ENCODE measurements at places on chromosomes 16 and 17. TPM values are rescaled to one million over a fixed set of nuclear protein-coding genes. Genes with fewer than 3 reads are reported as not detected.

GRCh38 chr16:7979448-7980132 is 610.7 kb downstream of the TMEM114 start:
- no peaks in the 10 kb centered on the region for H3K36me3 ChIP-seq
- H3K4me3 ChIP-seq, result no peak overlapping the region
- H3K27me3 ChIP-seq, result no peaks in the 10 kb centered on the region
- no peaks in the 10 kb centered on the region for H3K4me1 ChIP-seq

Gene NPIPB6
- 3.1 TPM for total RNA-seq

DNA sequence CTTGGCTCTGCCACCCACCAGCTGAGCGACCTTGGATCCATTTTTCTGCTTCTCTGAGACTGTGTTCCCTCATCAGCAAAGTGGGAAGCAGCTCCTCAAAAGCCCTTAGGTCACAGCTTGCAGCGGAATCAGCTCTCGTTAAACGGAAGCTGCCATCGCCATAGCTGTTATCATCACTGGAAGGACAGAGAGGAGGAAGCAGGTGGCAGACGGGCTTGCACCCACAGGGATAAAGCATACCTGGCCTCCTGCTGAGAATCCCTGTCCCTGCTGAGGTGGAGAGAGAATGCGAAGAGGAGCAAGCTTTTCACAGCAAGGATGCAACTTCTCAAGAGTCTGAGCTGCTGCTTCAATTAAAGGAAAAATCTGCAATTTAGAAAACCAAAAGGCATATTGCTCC is 106.6 kb downstream of the CLEC16A start:
- DNase-seq, result no peak
- H3K36me3 ChIP-seq, result peaks cover 5% of the 10 kb centered on the region
- no peaks in the 10 kb centered on the region for H3K27me3 ChIP-seq
- no peak overlapping the region for H3K27ac ChIP-seq
- no peaks in the 10 kb centered on the region for H3K4me1 ChIP-seq

DNA sequence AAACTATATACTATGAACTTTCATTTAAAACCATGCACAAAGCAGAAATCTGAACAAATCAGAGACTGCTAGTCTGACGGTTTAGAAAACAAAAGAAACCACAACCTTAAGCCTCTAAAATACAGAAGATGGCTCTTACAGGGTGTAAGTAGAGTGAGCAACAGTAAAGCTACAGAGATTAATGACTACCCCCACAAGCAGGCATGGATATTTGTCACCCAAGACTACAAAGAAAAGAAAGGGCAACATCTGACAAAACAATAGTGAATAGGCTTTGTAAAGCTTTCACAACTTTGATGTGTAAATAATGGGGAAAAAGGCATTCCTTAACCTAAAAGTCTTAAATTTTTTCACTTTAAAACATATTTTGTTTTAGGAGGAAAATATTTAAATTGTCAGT is 75.0 kb downstream of the SPAG9 start:
- no peaks in the 10 kb centered on the region for H3K27me3 ChIP-seq
- H3K4me1 ChIP-seq, result no peaks in the 10 kb centered on the region
- no peak for DNase-seq
- no peaks in the 10 kb centered on the region for H3K36me3 ChIP-seq
- no peak overlapping the region for H3K4me3 ChIP-seq

- no peaks in the 10 kb centered on the region for H3K4me1 ChIP-seq
- DNase-seq, result peak; percentile 9
- H3K27ac ChIP-seq, result peak overlapping the region; percentile 97
- peak overlapping the region; percentile 97 for H3K4me3 ChIP-seq
- no peaks in the 10 kb centered on the region for H3K36me3 ChIP-seq
Observed at GRCh38 chr17:29390851-29391631, 878 bp downstream of the TAOK1 start.

GRCh38 chr16:53055541-53056391 is 975 bp downstream of the CHD9 start:
- peak; percentile 37 for DNase-seq
- peak overlapping the region; percentile 87 for H3K27ac ChIP-seq
- H3K36me3 ChIP-seq, result no peaks in the 10 kb centered on the region
- H3K27me3 ChIP-seq, result no peaks in the 10 kb centered on the region
- peak overlapping the region; percentile 64 for H3K4me3 ChIP-seq
- H3K4me1 ChIP-seq, result no peaks in the 10 kb centered on the region

Gene ABCA9
- total RNA-seq, result 5.6 TPM

GRCh38 chr16:57923841-57924240 is 47.1 kb downstream of the CNGB1 start:
- no peak for DNase-seq
- no peak overlapping the region for H3K4me3 ChIP-seq
- H3K4me1 ChIP-seq, result no peaks in the 10 kb centered on the region
- no peaks in the 10 kb centered on the region for H3K27me3 ChIP-seq
- no peak overlapping the region for H3K27ac ChIP-seq

Gene IKZF3
- total RNA-seq, result 1.7 TPM

DNA sequence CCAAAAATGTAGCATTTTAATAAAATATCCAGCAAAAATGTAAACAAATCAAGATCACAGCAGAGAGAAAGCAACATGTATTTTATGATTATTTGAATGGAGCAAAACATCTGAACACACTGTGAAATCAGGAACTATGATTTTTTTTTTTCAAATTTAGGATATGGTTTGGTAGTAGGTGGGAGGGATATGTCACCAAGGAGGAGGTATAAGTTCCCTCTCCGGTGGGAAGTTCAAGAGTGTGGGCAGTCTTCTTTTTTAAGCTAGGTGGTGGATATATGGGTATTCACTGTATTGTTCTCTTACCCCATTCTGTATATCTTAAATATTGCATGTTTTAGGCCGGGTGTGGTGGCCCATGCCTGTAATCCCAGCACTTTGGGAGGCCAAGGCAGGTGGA is 10.2 kb downstream of the CDR2 start:
- H3K4me3 ChIP-seq, result no peak overlapping the region
- DNase-seq, result no peak
- no peak overlapping the region for H3K27ac ChIP-seq
- no peaks in the 10 kb centered on the region for H3K36me3 ChIP-seq
- H3K27me3 ChIP-seq, result no peaks in the 10 kb centered on the region

Gene TM4SF5
- not detected for total RNA-seq

DNA sequence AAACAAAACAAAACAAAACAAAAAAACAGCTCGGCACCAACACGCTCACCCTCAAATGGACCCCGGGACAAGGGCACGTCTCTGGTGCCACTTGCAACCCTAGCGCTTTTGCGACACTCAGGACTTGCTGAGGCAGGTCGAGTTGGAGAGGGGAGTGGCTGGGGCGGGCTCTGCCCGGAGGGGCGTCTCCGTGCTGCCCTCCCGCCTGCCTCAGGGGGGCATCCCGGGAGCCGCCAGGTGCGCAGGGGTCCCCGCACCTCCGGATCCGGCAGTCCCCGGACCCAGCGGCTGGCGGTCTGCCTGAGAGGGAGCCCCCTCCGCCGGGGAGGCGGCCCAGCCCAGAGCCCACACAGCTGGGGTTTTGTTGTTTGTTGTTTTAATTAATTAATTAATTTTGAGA is at the start of gene SLC52A1:
SLC52A1 (minus strand) TSS at position 112 of the 400 bp plus-strand sequence. CDS start 820 bp downstream, outside the sequence.
- H3K36me3 ChIP-seq, result no peaks in the 10 kb centered on the region
- H3K4me1 ChIP-seq, result no peaks in the 10 kb centered on the region
- H3K4me3 ChIP-seq, result peak within 1 kb of the TSS; percentile 25
- no peaks in the 10 kb centered on the region for H3K27me3 ChIP-seq
- peak; percentile 32 for DNase-seq

- H3K4me1 ChIP-seq, result no peaks in the 10 kb centered on the region
- no peak overlapping the region for H3K27ac ChIP-seq
- H3K4me3 ChIP-seq, result no peak overlapping the region
- H3K36me3 ChIP-seq, result no peaks in the 10 kb centered on the region
Observed at GRCh38 chr17:36514856-36515255, 19.8 kb downstream of the MYO19 start.

All from prostate gland (tissue), 2 donors.